ENCODE measurements at places on chromosomes 4 and X.

DNA sequence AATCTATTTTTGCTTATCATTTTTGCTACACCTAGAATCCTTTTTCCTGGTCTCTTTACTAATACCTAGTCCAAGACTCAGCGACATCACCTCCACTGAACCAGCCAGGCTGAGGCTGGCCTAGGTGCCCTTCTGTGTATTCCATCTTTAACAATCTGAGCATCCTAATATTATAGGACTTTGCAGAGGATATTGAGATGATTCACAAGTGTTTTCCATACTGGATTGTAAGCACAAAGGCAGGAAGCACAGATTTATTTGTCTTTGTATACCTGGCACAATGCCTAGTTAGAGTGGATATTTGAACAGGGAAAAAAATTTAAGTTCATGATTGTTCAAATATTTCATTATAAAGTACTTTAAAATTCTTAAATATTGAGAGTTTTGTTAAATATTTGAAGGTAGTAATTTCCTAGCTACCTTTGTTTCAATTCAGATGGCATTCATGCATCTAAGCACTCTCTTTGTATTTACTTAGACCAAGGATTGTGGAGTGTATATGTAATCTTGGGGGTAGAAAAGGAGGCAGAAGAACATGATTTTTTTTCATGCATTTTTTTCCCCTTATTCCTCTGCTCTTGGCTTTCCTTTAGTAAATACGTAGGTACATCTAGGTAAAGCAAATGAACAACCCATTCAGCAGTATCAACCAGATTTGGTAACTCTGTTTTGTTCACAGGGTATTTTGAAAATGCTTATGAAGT lies 18.4 kb downstream of the SMARCA5 start:
- DNase-seq, result no peak

DNA sequence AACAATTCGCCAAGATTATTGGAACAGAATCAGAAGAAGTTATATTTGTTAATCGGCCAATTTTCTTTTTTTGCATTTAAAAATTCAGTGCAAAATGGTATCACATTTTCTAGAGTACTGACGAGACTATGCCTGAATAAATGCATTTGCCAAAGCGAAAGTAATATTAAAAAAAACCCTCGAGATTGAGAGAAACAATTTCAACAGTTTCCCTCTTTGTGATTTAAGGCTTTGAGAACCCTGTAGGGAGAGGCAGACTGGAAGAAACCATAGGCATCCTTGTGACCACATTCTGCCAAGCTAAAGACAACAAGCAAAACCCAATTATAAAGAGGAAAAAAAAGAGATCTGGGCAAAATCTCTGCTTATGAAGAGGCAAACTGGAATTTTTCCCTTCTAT lies 218.1 kb upstream of the GK2 start:
- DNase-seq, result no peak

GRCh38 chr4:86961116-86961515 lies 26.3 kb downstream of the AFF1 start:
- DNase-seq, result no peak

DNA sequence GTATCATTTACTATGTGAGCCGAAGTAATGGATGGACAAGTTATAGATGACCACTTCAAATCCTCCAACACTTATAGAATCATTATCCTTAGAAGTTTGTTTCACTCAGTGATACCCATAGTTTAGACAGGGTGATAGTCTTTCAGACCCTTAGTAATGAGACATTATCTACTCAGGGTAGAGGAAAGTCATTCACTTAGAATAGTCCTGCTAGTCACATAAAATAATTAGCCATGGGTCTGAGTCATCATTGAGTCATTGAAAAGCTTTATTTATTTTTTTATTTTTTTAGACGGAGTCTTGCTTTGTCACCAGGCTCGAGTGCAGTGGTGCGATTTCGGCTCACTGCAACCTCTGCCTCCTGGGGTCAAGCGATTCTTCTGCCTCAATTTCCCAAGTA lies 321.7 kb upstream of the FSTL5 start:
- no peak for DNase-seq

- no peak for DNase-seq
These were observed 155.8 kb downstream of the RPA4 start for GRCh38 chrX:97039363-97040029.

DNA sequence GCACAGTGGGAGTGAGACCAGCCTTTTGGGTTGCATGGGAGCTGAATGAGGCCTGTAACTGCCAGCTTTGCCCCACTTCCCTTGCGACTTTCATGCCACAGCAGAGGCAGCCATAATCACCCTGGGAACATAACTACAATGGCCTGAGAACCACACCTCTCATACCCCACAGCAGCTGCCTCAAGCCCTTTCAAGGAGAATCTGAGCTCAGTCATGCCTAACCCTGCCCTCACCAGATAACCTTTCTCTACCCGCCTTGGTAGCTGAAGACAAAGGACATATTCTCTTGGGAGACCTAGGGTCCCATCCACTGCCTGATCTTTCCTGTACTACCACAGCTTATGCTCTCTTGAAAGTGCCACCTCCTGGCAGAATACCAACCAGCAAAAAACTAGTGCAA lies 599.9 kb upstream of the IGFBP7 start:
- no peak for DNase-seq

GRCh38 chrX:45434231-45434630 lies 233.6 kb upstream of the DIPK2B start:
- no peak for DNase-seq

DNA sequence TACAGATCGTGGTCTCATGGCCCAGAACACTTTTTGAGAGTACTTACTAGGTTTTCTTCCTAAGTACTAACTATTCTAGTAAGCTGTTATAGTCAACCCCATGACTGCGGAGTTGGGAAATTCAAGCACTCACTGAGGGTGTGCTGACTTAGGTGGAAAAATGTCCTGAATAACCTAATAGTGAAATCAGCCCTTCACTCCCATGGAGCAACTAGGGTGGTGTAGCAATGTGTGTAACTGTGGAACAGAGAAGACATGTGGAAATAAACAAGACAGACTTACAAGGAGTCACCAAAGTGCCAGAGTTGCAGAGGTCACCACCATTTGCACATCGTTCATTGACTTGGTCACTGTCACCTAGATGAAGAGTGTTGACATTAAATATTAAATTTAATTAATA lies 12.1 kb upstream of the VSIG4 start:
- DNase-seq, result no peak

GRCh38 chr4:140240237-140240636 lies 86.3 kb upstream of the MAML3 start:
- no peak for DNase-seq

- DNase-seq, result no peak
These were observed 7.3 kb downstream of the ZNF280C start for GRCh38 chrX:130261296-130261893.

DNA sequence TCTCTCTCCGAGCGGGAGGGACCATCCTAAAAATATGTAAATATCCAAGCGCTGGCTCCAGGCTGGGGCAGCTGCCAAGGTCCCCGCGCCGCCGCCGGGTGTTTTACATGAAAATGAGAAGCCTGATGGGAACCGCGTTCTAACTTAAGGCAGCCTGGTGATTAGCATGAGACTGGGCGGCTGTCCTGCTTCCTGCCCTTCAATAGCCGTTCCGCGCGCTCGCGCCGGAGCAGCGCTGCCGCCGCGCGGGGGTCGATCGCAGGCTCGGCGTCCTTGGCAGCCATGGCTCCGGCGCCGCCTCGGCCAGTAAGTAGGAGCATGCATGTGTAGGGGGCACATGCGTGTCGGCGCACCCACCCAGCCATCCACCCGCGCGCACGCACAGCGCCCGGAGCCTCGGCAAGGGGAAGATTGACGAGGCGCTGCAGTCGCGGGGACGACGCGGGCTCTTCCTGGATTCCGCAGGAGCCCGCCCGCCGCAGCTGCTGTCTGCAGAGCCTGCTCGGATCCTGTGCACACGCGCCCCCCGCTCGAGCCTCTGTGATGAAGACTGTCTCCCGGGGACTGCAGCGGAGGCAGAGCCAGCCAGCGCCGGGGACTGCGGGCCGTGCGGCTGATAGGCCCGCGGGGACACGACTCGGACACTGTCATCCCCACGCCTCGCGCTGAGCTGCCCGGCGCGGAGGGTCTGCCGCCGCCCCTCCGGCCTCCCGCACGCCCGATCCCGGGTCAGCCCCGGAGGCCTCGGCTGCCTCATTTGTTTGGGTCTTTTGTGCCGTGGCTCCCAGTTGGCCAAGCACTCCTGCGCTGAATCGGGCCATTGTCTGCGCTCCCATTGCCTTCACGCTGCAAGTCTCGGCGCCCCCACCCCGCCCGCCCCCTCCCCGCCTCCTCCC lies 734 bp downstream of the STOX2 start:
- no peak for DNase-seq

DNA sequence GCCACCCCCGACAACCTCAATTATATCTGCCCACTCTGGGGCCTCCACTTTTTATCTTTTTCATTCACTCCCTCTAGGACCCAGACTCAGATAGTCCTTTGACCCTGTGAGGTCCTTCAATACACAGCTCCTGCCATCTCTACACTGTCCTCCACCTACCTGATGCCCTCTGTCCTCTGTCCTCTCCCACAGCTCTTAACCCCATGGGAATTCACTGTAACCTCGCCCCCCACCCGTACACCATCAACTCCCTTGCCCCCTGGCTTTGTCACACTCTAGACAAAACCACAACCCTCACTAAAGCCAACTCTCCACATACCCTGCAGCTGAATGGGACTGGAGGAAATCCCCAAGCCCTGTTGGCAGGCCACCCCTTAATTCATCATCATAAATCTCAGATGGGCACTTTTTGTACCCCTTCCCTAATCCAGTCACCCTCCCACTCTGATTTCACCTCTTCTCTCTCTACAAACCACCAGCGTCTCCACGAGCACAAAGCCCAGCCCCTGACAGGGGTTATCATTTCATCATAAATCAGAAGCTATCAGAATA lies 52.3 kb upstream of the ENPP6 start:
- no peak for DNase-seq

- DNase-seq, result no peak
These were observed 1.5 kb upstream of the CPLX1 start for GRCh38 chr4:827209-828081.

GRCh38 chr4:172073590-172073989 lies 260.4 kb downstream of the GALNTL6 start:
- DNase-seq, result no peak

DNA sequence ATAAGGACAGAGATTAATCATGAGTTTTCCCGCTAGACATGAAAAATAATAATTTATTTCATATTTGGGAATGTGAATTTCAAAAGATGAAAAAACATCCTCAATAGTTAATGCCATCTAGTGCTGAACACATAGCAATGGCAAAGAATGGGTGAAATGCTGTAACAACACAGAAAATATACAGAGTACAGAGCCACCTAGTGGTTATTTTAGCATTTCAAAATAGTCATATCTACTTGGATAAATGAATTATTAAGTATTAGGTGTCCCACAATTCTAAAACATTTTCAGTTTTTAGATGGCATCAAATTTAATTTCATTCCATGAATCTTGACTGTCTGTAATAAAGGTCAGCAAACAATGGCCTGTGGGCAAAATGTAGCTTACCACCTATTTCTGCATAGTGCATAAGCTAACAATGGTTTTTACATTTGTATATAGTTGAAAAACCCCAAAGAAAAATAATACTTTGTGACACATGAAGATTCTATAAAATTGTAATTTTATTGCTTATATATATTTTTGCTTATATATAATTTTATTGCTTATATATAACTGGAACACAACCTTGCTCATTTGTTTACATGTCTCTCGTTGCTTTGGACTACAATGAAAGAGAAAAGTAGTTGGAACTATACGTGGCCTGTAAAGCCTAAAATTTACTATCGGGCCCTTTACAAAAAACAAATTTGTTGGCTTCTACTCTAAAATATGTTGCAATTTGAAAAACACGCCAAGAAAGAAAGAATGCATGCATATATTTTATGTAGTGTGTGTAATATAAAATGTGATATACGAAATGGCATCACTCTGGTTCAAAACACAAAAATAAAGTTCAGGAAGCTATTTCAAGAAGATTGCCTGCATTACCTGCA lies 99.1 kb upstream of the FAM47C start:
- no peak for DNase-seq

DNA sequence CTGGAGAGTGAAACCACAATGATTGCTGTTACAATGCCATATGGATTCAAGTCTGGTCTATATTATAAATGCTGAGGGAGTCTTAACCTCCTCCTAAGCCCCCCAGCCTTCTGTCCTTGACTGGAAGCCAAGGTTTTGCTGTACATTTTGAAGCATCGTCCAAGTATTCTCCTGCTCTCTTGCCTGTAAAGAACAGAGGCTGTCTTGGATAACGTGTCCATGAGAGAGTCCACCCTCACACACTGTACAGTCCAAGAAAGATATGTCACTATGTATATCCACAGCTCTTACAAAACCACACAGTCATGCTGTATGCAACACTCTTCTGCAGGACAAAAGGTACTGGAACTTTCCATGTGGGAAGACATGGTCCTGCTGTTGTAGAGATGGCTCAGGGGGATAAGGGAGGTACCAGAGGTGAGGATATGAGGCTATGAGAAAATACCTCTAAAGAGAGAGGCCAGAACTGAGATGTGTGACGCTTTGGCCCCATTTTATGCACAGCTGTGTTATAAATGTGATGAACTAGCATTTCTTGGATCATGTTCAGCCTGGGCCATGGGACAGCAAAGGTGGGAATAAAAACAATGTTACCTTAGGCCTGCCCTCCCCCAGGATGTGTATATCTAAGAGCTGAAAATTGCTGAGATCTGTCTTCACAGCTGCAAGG lies 678.6 kb downstream of the IQCM start:
- no peak for DNase-seq

DNA sequence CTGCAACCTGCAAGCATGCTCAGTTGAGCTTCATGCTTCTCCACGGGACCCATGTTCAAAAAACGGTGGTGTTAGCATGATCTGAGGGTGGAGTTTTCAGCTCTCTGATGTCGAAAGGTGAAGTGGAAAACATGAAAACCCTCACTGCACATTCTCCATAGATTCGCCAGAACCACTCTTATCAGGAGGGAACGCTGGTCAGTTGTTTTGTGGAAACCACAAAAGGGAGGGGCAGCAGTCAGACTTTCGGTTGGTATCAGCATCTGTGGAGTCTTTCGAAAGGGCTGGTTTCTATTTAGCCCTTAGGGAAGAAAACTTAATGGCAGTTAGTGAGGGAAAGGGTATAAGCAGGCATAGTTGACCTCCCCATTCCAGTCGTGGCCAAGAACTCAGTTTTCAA lies 12.6 kb downstream of the PPA2 start:
- DNase-seq, result no peak
